Spleen (tissue), 13 donors: ENCODE measurements at places on chromosomes 16 and 17.

GRCh38 chr16:88727871-88728270 lies 21.6 kb downstream of the CTU2 start:
- no peak for DNase-seq

DNA sequence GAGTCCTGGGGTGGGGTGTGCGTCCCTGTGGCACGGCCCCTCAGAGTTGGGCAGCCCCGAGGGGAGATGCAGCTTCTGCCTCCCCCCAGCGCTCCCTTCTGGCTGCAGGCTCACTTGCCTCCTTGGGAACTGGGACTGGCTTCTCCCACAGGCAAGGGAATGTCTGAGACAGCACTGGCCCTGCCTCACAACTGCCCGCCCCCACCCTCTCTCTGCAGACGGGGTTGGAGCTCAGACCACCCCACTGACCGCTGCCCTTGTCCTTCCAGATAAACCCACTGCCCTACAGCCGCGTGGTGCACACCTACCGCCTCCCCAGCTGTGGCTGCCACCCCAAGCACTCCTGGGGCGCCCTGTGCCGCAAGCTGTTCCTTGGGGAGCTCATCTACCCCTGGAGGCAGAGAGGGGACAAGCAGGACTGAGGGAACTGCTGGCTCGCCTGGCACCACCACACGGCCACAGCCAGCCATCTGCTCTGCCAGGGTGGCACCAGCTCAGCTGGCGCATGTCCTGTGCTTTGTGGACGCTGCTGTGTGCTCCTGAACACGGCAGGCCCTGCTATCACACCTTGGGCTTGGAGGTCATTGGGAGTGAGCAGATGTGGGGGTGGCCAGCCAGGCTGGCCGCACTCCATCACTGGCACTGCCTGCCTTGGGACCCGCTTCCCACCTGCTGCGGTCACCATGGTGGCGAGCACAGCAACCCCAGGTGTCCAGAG lies 7.1 kb upstream of the RAB40C start:
- DNase-seq = no peak

DNA sequence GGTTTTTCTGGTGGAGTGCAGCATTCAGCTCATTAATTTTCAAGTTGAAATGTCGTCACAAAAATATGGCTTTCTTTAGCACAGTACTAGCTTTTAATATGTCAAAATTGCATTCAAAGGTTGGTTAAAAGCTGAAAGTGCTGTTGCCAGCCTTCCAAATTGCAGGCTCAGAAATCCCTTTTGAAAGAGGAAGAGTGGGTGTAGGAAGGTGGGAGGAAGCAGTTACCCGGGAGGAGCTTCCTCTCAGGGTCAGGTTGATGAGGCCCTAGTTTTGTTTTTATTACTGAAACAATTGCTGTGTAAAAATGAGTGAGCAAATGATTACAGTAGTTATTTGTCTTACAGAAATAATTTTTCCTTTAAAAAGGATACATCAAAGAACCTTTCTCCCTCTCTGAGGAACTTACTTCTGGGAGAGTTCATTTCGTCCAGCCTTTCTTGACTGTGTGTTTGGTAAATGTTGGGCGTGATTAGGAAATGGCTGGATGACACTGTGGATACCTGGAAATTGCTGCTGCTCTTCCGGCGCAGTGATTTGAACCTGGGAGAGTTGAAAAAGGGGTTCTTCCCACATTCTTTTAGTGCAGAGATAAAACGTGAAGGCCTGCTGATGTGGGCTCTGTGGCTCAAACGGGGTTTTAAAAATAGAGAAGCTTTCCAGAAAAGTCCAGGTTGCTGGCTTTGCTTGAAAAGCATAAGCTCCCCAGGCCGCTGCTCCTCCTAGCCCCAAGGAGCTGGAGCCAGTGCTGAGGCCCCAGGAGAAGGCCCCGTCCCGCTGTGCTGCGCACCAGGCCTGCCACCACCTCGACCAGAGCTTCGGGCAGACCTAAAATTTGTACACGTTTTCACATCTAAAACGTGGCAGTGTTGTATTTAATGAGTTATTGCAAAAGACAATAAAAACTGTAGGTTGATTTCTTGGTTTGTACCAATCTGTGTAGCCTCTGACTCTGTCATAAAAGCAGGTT lies 41.7 kb downstream of the SEC14L1 start:
- DNase-seq = no peak

- DNase-seq = no peak
Measured at GRCh38 chr16:9286930-9287329, 195.5 kb downstream of the HAPSTR1 start.

- no peak for DNase-seq
Measured at GRCh38 chr16:27410761-27411160, 8.8 kb downstream of the IL21R start.

GRCh38 chr16:8380311-8380710 lies 210.0 kb downstream of the TMEM114 start:
- no peak for DNase-seq

- no peak for DNase-seq
Measured at GRCh38 chr17:34151102-34151501, 104.0 kb upstream of the CCL2 start.

DNA sequence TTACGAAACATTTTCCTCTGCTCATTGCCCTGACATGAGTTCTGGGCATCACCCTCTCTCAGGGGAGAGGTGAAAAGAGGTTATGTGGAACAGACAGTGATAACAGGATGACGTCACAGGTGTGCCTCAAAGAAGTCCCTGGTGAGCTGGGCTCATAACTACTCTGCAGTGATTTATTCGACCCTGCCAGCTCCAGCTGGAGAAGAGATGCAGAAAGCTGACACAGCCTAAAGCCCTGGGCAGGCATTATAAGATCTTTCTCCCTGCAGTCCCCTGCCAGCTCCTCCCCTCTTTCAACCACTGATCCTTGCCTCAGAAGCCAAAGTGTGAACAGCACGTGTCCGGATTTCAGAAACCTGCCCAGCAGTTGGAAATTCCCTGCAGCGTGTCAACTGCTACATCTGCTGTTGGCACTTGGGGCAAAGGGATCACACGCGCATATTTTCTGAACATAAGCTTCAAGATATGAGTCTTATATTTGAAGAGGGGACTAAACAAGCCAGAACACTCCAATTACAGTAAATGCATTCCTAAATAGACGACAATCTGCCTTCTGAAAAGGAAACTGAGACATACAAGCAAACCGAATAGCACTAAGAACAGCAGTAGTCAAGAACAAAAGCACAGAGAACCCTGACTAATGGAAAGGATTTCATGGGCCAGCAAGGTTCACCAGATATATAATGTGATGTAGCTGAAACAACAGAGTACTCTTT lies 80.5 kb downstream of the SMG6 start:
- DNase-seq = no peak

GRCh38 chr16:46844771-46845170 lies 13.8 kb upstream of the C16orf87 start:
- DNase-seq = peak; percentile 9

- no peak for DNase-seq
Measured at GRCh38 chr17:72530454-72530853, 409.6 kb downstream of the SOX9 start.

DNA sequence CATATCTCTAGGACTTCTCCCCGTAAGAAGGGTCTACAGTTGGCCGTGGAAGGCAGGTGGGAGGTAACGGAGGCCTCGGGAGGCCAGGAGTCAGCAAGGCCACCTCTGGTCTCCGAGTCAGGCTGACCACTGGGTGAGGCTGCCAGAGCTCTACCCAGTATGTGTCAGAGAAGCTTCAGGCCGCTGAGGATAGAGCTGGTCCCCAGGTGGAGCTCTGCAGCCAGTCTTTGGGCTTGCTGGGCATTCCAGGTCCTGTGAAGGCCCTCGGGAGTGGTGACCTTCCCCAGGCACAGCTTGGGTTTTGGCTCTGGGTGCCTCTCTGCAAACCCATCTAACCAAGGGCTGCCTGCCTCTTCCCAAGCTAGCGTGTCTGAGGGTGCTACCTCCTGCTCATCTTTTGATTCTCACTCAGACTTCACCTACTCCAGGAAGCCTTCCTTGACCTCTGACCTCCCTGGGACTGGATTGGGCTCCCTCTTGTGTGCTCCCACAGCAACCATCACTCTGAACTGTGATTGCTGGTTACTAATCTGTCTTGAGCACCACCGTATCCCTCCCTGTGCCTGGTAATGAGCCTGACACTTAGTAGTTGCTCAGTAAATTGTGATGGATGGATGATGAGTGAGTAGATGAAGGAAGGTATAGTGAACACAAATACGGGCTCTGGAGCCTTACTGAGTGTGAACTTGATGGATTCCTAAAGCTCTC lies 22.3 kb downstream of the RHBDL3 start:
- DNase-seq = no peak

GRCh38 chr17:39969375-39969774 lies 6.6 kb downstream of the GSDMA start:
- no peak for DNase-seq

- DNase-seq = no peak
Measured at GRCh38 chr16:62638964-62639870, 603.0 kb upstream of the CDH8 start.

DNA sequence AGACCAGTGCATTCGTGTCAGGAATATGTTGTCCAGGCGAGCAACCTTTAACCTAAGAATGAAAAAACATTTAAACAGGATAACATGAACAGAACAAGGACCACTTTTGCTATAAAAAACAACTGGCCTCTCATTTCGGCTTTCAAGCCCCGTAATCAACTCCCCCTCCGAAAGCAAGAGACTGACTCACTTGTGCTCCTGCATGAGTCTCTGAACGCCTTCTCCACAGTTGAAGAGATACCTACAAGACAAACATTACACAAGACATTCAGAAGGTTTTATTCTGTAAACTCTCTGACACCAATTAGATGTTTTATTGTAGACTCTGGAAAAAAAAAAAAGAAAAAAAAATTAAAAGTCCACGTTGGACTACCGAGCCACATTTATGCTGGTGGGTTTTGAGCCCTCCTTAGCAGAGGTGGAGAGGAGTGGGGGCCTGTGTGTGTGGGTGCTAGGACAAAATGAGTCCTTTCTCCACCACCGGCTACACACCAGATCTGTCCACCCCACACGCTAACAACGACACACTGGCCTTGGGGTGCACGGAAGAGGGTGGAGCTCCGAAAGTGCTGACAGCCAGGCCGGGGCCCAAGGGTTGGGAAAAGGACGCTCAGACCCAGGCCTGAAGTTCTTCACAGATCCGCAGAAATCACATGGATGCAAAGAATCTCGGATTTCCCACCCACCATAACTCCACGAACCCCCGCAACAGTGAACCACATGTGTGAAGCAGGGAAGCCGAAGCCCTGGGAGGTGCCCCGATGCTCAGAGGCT lies 759 bp downstream of the ELAC2 start:
- DNase-seq = no peak

- no peak for DNase-seq
Measured at GRCh38 chr17:17947966-17948365, 24.2 kb downstream of the TOM1L2 start.

DNA sequence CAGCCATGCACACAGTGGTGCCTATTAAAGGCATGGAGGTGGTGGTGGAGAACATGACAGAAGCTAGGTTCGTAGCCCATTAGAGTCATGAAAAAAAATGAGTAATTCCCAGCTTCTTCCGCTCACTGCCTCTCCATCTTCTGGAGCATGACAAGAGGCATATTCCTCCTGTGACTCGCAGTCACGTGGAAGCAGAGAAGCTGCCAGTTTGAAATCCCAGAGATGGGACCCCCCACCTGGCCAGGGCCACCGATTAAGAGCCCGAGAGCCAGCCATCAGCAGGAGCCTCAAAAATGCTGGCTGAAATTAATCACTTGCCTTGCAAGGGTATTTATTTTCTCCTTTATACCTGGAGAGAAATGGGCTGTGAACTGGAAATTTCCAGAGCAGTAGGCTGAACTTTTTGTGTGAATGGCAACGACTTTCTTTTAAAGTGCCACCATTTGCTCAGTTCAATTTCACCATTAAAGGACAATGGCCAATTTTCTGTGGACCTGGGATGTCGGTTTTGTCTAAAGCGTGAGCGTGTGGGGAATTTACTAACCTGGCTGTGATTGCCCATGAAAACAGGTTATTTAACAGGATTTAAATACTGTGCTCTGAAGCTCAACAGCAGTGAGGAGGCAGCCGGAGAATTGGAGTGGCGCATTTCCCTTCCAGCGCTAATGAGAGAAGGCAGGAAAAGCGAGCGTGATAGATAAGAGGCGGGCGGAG lies 189.7 kb upstream of the SDK2 start:
- peak; percentile 22 for DNase-seq

GRCh38 chr17:49214676-49215360 lies 4.3 kb downstream of the ABI3 start:
- DNase-seq = no peak

GRCh38 chr17:47270946-47271705 lies 17.5 kb downstream of the ITGB3 start:
- no peak for DNase-seq

GRCh38 chr17:58278661-58279015 lies 2.1 kb downstream of the MPO start:
- DNase-seq = no peak

DNA sequence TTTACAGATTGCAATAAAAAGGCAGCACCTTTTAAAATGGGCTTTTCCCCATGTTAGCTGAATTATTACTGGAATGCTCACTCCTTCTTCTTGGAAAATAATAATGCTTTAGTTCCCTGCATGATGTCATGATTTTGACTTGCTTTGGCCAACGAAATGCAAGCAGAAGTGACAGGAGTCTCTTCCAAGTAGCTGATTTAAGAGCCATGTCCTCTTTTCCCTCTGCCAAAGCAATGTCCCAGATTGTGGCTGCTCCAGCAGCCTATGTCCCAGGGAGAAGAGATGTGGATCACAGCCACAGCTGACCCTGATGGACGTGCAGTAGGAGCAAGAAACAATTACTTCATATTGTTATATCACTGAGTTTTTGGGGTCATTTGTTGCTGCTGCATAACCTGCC lies 246.6 kb downstream of the HAPSTR1 start:
- no peak for DNase-seq

DNA sequence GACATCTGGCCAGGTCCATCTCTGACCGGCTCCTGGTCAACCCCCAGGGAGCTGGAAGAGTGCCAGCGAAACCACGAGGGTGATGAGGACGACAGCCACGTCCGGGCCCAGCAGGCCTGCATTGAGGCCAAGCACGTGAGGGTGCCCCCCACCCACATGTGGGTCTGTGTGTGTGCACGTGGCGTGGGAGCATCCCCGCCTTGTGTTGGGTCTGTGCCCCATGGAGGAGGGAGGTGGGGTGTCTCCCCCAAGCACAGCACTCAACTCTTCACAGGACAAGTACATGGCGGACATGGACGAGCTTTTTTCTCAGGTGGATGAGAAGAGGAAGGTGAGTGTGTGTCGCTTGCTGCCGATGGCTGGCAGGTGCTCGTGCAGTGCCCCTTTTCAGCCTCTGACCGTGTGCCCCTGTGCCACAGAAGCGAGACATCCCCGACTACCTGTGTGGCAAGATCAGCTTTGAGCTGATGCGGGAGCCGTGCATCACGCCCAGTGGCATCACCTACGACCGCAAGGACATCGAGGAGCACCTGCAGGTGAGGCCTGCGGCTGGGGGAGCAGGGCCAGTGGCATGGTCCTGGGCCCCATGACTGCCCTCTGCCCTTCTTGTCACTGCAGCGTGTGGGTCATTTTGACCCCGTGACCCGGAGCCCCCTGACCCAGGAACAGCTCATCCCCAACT lies 1.7 kb downstream of the STUB1 start:
- DNase-seq = no peak

- no peak for DNase-seq
Measured at GRCh38 chr16:6209355-6209930, 1111.8 kb upstream of the EEF2KMT start.

GRCh38 chr16:67254801-67255552 lies 6.2 kb downstream of the SLC9A5 start:
- DNase-seq = peak; percentile 55
